Bronchial smooth muscle cell (primary cell): ENCODE measurements at places on chromosomes 4 and X. TPM values are rescaled to one million over a fixed set of nuclear protein-coding genes. Genes with fewer than 3 reads are reported as not detected.

MMRN1 gene
- total RNA-seq: 0.09 and 0.16 TPM in 2 replicates

NRK gene
- 0.34 and 0.47 TPM in 2 replicates for total RNA-seq

UGT2B17 gene
- not detected in 2 replicates for total RNA-seq

NLGN3 gene
- total RNA-seq: 0.26 and 0.95 TPM in 2 replicates

COL4A5 gene
- total RNA-seq: 8.9 and 27.0 TPM in 2 replicates

ASB11 gene
- total RNA-seq: not detected in 2 replicates

GAGE10 gene
- total RNA-seq: not detected in 2 replicates

MPP1 gene
- 32.0 and 42.9 TPM in 2 replicates for total RNA-seq

KIT gene
- under 0.01 TPM in 2 replicates for total RNA-seq

GPR119 gene
- total RNA-seq: not detected in 2 replicates

TAF1 gene
- 46.5 and 58.0 TPM in 2 replicates for total RNA-seq

MSX1 gene
- total RNA-seq: 7.3 and 7.4 TPM in 2 replicates

RNF150 gene
- total RNA-seq: 0.26 and 0.95 TPM in 2 replicates

HELT gene
- total RNA-seq: not detected in 2 replicates

PHOX2B gene
- total RNA-seq: not detected in 2 replicates

SFRP2 gene
- not detected in 2 replicates for total RNA-seq

SSX3 gene
- total RNA-seq: not detected in 2 replicates

TLR6 gene
- 0.69 and 0.95 TPM in 2 replicates for total RNA-seq

HCCS gene
- total RNA-seq: 17.5 and 19.2 TPM in 2 replicates

TMEM154 gene
- total RNA-seq: 0.77 and 2.7 TPM in 2 replicates

GUCY1A1 gene
- total RNA-seq: 4.5 and 8.5 TPM in 2 replicates

SYTL5 gene
- total RNA-seq: 0.60 and 1.6 TPM in 2 replicates

HDAC6 gene
- total RNA-seq: 17.7 and 26.3 TPM in 2 replicates

HS6ST2 gene
- total RNA-seq: not detected in 2 replicates

IL13RA2 gene
- 51.9 and 56.7 TPM in 2 replicates for total RNA-seq

PAGE2 gene
- not detected in 2 replicates for total RNA-seq

CXCL10 gene
- under 0.01 TPM in 1 of 2 replicates, not detected in the other for total RNA-seq

GRPEL1 gene
- 14.8 and 20.2 TPM in 2 replicates for total RNA-seq

SHROOM3 gene
- 2.7 and 3.5 TPM in 2 replicates for total RNA-seq

ANKRD37 gene
- total RNA-seq: 1.6 and 1.7 TPM in 2 replicates

FAT4 gene
- 14.9 and 18.1 TPM in 2 replicates for total RNA-seq

GPRASP1 gene
- total RNA-seq: 5.2 and 5.8 TPM in 2 replicates

PRR32 gene
- total RNA-seq: not detected in 2 replicates

SULT1E1 gene
- total RNA-seq: 0.16 TPM in 1 of 2 replicates, not detected in the other

ZIC3 gene
- total RNA-seq: not detected in 2 replicates

ADH1A gene
- total RNA-seq: 0.09 and 0.16 TPM in 2 replicates

ARHGAP36 gene
- total RNA-seq: not detected in 2 replicates

AFP gene
- total RNA-seq: 0.95 and 2.9 TPM in 2 replicates

CT55 gene
- not detected in 2 replicates for total RNA-seq

PPP4R3C gene
- total RNA-seq: not detected in 2 replicates

SPANXD gene
- total RNA-seq: not detected in 2 replicates

GAGE1 gene
- total RNA-seq: not detected in 2 replicates

MTTP gene
- under 0.01 TPM in 1 of 2 replicates, not detected in the other for total RNA-seq

SOX3 gene
- not detected in 2 replicates for total RNA-seq

HMX1 gene
- total RNA-seq: not detected in 2 replicates

DDX53 gene
- not detected in 2 replicates for total RNA-seq
